ENCODE measurements at places on chromosomes 2 and 18.

DNA sequence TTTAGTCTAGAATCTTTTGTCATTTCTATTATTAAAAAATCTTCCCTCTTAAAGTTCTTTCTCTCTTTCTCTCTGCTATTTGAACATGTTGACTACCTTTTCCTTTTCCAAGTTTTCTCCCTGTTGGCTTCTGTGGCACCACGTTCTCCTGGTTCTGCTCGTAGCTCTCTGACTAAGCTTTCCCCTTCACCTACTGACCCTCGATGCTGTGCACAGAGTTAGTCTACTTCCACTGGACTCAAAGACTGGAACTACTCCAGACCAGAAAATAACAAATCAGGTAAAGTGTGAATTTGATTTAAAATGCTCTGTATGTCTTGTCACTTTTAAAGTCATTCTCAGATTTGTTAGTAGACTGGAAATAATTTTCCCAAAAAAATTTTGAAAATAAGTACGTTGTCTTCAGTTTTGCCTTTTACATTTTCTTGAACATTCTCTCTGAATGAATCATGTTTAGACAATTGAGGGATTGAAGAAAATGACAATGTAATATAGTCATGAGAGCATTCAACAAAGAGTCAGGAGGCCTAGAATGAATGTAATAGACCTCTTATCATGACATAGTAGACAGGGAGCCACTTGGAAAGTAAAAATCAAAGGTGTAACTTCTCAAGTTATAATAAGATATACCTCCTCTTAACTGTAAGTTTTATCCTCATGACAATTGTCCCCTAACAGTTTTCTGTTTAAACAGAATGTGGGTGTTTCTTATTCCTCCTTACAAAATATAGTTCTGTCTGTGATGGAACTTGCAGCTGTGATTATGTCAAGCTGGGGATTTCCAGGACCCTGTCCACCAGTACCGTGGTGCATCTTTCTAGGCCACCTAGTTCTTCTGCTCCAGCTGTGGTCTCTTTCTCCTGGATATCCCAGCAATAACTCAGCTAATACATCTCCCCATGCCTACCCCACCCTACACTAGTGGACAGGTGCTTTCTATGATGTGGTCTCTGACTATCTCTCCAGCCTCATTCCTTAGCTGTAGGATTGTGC, 25.5 kb downstream of the ITPRID2 start:
- no peak for DNase-seq

DNA sequence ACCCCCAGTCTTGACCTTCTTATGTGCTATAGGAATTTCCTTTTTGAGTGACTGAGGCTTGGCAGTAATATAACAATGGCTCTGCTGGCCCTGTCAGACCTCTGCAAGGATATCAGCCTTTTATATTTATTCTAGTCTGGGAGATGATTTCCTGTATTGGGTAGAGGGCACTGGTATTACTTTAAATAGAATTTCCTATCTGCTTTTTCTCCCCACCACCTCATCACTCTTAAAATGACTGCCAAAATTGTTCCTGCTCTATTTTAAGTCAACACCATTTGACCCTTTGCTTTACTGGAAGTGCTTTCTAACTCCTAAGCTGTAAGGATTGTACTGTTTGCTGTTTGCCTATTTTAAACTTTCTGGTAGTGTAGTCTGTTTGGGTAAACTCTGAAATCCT, 658.4 kb upstream of the FSHR start:
- no peak for DNase-seq

DNA sequence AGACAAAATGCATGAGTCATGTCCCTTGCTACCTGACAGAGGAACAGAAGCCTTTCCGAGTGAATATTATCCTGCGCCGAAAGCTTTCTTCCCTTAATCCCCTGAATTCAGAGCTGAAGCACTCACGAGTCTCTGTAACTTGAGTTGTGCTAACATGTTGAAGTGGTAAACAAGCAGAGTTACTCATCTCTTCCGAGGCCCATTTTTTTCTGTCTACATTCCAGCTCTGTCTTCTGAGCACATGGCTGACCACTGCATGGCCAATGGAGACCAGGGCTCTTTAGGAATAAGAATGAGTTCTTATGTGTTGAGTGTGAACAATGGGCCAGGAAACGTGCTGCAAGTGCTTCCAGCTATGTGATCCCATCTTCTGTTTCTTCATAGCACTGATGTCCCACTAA, 73.1 kb upstream of the PID1 start:
- DNase-seq: no peak

GRCh38 chr2:120761164-120761861, 25.6 kb downstream of the GLI2 start:
- DNase-seq: no peak

DNA sequence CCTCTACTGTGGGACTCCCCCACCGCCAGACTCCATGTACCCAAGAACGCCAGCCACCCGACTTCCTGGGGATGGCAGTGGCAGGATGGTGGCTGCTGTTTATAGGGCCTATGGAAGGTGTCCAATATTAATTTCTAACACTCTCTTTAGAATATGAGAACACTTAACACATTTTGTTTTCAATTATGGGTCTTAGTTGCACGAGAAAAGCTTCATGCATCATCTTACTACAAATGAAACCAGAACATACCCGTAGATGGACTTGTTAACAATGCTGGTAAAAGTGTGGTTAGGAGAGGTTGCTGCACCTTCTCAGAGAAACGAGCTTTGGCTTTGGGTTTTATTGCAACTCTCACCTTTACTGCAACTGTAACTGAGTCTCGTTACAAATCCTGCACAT, 335.6 kb upstream of the ID2 start:
- DNase-seq: no peak

GRCh38 chr2:58110765-58111164, 64.2 kb downstream of the VRK2 start:
- no peak for DNase-seq

- no peak for DNase-seq
Measured at GRCh38 chr2:219496825-219497494, 1.7 kb upstream of the GMPPA start.

DNA sequence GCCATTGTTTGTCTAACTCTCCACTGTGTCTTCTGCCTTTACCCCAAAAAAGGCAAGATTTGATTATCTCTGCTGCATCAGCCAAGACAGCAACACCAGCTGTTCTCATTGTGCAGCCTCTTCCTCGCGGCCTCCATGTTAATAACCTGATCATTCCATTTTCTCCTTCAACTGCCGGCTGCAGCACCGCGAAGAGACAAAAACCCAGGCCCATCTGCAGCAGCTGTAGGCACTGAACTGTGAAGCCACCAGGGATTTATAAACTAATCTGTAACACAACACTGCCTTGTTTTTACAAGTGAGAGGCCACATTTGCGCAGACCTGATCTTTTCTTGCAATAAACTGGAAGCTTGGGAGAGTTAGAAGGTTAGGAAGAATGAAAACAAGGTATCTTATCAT, 147.8 kb downstream of the SATB2 start:
- no peak for DNase-seq

DNA sequence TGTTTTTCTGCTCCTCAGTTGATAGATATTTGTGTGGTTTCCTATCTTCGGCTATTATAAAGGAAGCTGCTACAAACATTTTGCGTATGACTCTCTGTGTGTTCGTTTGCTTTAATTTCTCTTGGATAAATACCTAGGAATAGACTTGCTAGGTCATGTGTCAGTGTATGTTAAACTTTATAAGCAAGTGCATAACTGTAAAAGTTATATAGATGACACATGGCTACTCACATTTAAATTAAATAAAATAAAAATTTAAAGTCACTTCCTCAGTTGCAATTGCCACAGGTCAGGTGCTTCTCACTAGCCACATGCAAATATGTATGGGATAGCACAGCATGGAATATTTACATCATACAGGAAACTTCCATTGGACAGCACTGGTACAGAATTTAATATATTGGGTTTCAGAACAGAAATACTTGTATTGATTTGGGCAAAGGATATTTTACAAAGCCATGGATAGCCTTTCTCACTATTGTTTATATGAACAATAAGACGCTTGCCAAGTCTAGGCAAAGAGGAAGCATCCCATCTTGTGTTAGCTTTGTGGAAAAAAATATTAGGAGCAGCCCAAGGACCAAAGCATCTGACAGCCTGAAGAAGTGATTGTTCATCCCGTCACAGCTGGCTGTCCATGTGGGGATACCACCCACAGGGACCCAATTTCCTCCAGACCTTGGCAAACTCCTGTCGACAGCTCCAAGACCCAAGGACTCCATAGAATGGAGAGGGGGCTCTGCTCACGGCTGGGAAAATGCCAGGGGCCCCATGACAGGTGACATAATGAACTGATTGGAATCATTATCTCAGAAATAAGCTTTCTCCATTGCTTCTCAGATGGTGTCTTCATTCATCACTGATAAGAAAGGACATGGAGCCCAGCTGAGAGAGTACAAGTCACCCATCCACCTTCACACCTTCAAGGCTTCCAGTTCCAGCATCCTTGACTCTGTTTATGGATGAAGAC, 196.7 kb downstream of the SH3BP4 start:
- DNase-seq: no peak

- DNase-seq: no peak
Measured at GRCh38 chr2:207901401-207901800, 123.9 kb downstream of the PLEKHM3 start.

DNA sequence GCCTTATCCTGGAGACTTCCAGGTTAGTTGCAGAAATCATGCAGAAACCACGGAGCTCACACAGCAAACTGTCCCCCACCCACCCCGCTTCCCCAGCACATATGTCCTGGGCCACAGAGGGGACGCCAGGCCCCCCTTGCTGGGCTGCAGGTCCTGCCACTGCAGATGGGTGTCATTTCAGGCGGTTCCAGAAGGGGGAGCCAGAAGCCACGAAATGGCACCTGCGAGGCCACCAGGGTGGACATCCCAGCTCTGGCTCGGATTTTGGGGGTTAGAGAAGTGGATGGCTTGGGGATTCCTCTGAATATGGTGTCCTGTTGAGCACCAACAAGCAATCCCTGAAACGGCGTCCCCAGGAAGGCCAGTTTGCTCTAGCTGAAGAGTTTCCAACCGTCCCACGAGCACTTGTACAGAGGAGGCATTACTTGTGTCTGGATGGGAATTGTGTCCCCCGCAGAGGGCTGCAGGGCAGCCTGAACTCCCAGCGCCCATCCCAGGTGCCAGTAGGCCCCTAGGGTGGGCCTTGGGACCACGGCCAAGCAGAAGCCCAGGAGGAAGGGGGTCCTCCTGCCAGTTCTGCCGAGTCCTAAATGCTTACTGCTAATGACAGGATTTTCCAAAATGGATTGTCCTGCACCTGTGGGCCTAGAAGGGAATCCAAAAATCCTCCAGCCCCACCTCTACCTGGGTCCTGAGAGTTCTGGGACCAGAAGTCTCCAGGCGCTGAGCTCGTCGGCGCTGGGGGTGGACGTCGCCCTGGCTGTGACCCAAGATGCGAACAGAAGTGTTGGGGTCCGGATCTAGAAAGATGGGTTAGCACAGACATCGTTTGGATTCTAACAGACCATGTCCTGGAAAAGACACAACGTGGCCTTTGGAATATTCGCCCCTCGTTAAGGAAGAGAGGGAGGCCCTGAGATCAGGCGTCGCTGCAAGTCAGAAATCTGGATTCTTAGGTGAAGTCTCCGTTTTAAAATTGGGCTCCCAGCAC, 14.6 kb upstream of the NFATC1 start:
- DNase-seq: peak; percentile 77

DNA sequence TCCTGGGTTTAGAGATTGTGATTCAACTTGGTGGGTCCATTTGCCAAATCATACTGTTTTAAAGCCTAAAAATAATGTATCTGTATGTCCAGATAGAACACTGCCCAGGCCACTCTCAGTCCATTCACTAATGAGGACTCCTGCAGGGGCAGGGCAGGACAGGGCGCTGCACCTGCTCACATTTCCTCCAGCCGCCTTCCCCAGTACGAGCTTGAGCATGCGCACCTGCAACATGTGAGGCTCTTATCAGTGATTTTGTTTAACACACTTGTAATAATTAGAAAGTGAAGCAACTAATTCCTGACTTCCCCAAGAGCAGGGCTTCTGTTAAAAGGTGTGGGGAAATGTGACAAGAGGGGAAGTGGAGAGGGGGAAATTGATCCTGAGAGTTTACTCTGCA, 89.7 kb downstream of the AFF3 start:
- DNase-seq: no peak

- no peak for DNase-seq
Measured at GRCh38 chr2:107811411-107811810, 15.3 kb upstream of the RGPD4 start.

DNA sequence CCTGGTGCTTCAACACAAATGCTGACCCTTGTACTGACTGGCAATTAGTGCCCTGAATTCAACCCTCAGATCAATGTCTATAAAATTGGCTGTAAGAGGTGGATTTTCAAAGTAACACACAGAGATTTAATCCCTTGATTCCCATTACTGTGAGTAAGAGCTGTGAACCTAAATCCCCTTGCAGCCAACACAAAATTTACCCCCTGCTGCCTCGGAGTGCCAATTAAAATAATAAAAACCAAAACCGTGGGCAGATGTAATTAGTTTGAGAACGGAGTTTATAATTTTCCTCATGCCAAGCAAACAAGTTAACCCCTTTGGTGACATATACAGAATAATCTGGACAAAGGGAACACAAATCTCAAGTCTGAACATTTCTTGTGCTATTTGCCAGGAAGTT, 55.8 kb upstream of the REV1 start:
- DNase-seq: no peak

DNA sequence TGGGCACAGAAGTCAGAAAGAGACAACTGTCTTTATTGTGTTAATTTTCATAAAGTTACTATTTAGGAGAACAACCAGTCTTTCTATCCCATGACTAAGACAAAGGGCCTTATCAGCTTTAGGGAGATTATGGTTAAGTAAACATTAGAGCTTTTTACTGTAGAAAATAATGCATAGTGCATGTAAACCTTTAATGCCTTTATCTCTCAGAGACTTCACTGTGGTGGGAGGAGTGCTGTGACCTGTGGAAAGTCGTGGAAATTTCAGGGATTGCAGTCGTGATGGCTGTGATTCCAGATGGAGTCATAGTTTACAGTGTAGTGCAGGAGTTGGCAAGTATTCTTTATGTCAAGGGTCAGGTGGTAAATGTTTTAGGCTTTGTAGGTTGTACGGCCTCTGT, 15.8 kb downstream of the ZNF236 start:
- DNase-seq: no peak

DNA sequence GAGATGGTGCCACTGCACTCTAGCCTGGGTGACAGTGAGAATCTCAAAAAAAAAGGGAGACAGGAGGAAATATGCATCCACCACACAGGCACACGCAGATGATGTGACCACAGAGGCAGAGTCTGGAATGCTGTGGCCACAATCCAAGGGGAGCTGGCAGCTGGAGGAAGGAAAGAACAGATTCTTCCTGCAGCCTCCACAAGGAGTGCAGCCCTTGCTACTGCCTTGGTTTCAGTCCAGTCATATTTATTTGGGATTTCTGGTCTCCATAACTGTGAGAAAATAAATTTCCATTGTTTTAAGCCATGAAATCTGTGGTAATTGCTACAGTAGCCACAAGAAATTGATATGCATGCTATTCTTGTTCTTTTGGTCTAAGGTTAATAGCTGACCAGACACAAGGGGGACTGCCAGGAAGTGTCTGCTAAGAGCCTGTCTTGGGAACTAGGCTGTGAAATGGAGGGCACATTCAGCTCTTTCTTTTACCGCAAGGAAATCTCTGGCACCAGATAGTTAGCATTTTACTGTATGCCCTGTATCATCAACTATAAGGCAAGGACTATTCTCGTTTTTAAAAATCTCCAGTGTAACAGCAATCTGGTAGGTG, 133.1 kb upstream of the SEC11C start:
- DNase-seq: no peak

GRCh38 chr2:61011678-61012077, 5.8 kb upstream of the PEX13 start:
- DNase-seq: no peak

Data from stimulated activated CD4-positive, alpha-beta T cell treated with anti-CD3 and anti-CD28 coated beads, Interleukin-4, amount 100 ng/mL, for 1 hour (primary cell).